ENCODE measurements at places on chromosomes 11 and 22.

- no peak for DNase-seq
Measured at GRCh38 chr22:21020802-21021429, 6.0 kb downstream of the P2RX6 start.

- no peak for DNase-seq
Measured at GRCh38 chr11:1814691-1815090, 20.1 kb upstream of the SYT8 start.

DNA sequence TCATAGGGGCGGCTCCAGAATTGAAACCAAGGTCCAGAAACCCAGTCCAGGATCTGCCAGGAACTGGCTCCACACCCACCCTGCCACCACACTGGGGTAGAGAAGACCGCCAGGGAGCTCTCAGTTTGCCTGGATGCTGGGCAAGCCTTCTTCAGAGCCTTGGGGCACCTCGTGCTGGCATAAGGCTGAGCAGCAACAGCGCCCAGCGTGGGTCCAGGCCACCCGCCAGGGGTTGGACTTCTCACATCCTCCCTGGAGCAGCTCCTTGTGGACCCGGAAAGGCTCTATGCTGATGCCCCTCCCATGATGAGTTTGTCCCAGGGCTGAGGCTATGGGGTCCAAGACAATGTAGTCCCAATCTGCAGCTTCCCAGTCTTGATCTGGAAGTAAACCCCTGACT lies 29.7 kb downstream of the ALX4 start:
- no peak for DNase-seq

GRCh38 chr22:47434336-47435203 lies 672.1 kb downstream of the TBC1D22A start:
- DNase-seq = no peak

GRCh38 chr11:109865548-109866186 lies 227.5 kb upstream of the ZC3H12C start:
- no peak for DNase-seq

GRCh38 chr11:75328426-75329277 lies 22.8 kb downstream of the ARRB1 start:
- no peak for DNase-seq

DNA sequence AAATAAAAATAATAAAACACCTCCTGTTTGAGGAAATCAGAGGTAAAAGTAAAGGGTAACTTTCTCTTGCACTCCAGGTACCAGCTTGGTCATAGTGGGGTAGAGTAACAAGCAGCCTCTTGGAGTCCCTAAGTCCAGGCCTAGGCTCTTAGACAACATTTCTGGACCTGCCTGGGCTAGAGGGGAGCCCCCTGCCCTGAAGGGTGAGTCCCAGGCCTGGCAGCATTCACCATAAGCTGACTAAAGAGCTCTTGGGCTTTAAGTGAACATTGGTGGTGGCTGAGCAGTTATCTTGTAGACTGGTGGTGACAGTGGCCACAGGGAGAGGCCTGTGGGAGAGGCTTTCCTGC lies 18.6 kb upstream of the OR56A3 start:
- DNase-seq = no peak

DNA sequence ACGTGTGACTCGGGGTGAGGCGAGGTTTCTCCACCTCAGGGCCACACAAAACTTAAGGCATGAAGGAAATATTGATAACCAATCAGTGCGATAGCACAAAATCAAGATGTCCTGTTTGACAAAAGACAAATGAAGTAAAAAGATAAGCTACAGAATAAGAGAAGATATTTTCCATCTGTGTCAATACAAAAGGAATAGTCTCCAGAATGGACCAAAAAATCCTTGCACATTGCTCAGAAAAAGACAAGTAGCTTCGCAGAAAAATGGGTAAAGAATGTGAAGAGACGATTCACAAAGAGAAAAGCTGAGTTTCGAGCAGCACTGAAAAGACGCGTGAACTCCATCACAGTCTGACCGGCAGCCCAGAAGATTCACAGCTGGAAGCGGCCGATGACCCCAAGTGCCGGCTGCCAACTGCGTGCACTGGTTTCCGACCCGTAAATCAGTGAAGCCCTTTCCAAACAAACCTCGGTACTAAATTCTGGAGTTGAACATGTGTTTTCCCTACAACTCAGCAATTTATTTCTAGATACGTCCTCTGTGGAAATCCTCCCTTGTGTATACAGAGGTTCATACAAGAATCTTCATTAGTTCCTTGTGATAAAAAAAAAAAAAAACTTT lies 308.4 kb downstream of the BRD1 start:
- DNase-seq = no peak

- no peak for DNase-seq
Measured at GRCh38 chr11:27153136-27153535, 112.5 kb downstream of the BBOX1 start.

DNA sequence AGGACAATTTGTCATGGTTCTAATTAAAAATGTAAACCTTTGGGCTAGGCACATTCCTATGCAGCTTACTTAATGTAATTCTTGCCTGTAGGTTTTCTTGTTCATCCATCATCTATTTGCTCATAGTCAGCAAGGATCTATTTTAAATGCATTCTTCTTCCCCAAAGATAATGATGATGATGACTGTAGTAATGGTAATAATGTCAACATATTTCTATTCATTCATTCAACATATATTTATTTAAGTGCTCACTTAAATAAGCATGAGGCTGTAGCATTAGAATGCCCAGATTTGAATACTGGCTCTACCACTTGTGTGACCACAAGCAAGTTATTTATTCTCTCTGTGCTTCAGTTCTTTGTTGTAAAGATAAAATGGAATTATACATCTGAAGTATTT lies 169.6 kb upstream of the SYN3 start:
- no peak for DNase-seq

- DNase-seq = no peak
Measured at GRCh38 chr11:28542561-28542960, 434.4 kb downstream of the METTL15 start.

DNA sequence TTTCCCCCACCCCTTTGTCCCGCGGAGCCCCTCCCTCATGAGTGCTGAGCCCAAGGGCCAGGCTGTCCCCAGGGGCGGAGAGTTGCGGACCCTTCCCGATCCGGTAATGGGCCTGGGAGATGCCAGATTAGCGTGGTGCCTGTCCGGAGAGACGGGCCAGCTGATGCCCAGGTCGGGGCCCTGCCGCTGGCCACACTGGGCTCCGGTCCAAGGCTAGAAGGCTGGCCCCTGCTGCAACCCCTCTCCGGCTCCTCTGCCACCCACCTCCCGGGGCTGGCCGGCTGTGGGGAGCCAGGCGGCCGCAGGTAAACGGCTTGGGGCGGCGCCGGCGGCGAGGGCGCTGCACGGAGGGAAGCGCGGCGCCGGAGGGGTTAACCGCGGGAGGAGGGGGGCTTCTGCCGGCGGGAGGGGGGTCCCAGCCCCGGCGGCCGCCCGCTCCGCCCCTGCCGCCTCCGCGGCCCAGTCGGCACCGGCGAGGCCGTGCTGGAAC lies at the start of gene KCNK4:
Gene KCNK4, plus strand, starts transcription at position 41 of the 490 bp plus-strand sequence. CDS start 1,717 bp downstream, outside the sequence.
- DNase-seq = no peak

DNA sequence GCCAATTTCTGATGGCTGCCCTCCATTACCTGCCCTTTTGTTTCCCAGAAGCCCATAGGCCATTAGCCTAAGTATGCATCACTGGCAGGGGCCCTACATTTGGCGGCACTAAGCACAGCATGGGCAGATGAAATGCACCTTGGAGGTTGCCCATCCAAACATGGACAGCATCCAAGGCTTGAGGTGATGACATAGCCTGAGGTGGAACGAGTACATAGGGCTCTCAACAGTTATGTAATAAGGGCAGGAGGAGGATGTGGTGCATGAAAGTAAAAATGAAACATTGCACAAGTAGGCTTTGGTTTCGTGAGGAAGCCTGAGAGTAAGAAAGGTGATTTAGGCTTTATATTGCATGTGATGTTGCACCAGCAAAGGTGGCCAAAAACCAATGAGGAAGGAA lies 148.1 kb downstream of the FAM76B start:
- no peak for DNase-seq

DNA sequence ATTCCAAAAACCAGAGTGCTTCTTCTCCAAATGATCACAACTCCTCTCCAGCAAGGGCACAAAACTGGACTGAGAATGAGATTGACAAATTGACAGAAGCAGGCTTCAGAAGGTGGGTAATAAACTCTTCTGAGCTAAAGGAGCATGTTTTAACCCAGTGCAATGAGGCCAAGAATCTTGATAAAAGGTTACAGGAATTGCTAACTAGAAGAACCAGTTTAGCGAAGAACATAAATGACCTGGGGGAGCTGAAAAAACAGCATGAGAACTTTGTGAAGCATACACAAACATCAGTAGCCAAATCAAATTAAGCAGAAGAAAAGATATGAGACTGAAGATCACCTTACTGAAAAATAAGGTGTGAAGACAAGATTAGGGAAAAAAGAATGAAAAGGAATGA lies 15.5 kb downstream of the OR52M1 start:
- no peak for DNase-seq

- no peak for DNase-seq
Measured at GRCh38 chr22:28774378-28774777, 1.9 kb downstream of the CCDC117 start.

GRCh38 chr11:114263513-114264170 lies 32.6 kb upstream of the NNMT start:
- DNase-seq = no peak

GRCh38 chr11:34696862-34697261 lies 76.0 kb downstream of the EHF start:
- no peak for DNase-seq

- DNase-seq = no peak
Measured at GRCh38 chr11:63537293-63538101, 889 bp downstream of the PLAAT4 start.

- no peak for DNase-seq
Measured at GRCh38 chr11:16784666-16785065, 46.2 kb downstream of the C11orf58 start.

DNA sequence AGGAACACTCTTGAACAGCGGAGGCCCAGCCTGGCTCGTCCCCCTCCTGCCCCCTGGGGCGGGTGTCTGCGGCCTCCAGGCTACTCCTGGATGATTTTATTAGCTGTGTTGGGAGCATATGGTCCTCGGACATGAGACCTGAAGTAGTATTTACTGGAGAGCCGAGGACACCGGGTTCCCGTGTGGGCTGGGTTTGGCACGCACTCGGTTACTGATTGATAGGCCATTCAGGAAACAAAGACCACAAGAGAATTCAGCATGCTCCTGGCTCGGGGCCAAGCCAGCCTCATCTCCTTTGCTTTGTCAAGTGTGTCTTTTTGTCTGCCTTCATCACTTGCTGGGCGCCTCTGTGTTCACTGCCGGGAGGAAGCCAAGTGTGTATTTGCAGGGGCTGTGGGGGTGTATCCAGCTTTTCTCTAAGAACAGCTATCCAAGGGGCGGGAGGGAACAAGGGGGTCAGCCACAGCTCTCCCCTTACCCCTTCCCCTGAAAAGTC lies 9.7 kb downstream of the FXYD2 start:
- no peak for DNase-seq

GRCh38 chr11:118219732-118220131 lies 5.1 kb downstream of the JAML start:
- no peak for DNase-seq

- no peak for DNase-seq
Measured at GRCh38 chr22:31177420-31178162, 17.6 kb downstream of the RNF185 start.

DNA sequence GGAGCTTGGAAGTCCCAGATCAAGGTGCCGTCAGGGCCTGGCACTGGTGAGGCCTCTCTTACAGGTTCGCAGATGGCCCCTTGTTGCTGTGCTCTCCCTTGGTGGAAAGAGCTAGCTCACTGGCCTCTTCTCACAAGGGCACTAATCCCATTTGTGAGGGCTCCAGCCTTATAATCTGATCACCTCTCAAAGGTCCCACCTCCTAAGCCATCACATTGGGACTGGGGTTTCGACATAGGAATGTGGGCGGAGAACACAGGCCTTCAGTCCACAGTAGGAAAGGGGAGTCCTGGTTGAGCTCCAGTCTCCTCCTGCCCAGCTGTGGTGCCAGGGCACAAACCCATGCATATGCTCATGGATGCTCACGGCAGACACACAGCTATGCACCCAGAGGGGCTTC lies 14.0 kb upstream of the LRRC32 start:
- DNase-seq = no peak

DNA sequence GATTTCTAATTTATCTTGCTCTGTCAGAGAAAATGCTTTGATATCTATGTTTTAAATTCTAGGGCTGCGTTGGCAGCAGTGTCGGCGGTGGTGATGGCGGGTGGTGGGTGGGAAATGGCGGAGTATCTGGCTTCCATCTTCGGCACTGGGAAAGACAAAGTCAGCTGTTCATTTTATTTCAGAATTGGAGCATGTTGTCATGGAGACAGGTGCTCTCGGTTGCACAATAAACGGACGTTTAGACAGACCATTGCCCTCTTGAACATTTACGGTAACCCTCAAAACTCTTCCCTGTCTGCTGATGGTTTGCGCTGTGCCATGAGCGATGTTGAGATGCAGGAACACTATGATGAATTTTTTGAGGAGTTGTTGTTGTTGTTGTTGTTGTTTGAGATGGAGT lies 36.1 kb upstream of the PHOX2A start:
- DNase-seq = no peak

DNA sequence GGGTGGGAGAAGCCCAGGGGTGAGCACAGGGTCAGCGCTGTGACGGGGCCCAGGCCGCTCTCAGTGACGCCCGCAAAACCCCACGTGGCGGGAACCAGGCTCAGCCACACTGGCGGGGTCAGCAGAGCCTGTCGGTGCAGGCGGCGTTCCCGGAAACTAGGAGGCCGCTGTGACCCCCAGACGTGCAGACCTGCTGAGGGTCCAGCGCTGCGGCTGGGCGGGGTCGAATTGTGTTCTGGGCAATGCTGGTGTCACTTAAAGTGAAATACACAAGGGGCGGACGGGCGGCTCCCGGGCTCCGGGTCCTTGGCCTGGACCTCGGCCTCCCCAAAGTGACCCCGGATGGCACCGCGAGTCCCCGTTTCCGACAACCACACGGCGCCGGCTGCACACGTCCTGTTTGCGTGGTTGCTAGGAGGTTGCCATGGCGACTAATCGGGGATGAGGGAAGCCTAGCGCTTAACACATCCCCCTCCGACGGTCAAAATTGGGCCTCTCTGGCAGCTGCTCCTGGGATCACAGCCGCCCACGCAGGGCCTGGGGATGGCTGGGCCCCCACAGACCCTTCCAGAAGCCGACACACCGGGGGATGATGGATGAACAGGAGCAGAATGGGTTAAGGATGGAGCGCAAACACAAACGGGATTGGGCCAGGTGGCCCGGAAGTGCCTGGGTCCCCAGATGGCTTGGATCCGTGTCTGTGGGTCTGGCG lies 81.7 kb upstream of the PRR5 start:
- no peak for DNase-seq

DNA sequence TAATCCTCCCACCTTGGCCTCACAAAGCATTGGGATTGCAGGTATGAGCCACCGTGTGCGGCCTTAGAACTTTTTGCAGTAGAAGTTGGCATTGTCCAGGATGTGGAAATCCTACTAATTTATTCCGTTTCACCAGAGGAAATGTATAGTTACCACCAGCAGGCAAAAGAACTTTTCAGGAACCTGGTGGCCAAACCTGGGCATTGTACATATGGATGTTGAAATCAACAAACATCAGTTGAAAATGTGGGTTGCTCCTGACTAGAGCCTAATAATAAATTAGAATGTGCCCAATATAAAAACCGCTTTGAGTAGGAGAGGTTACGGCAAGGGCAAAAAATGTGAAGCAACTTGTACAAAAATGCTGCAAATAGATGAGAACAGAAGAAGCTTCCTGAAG lies 40.7 kb upstream of the XBP1 start:
- DNase-seq = no peak

- no peak for DNase-seq
Measured at GRCh38 chr11:73158356-73159051, 16.4 kb upstream of the FCHSD2 start.

GRCh38 chr11:36326524-36327419 lies 30.7 kb downstream of the PRR5L start:
- DNase-seq = no peak

- DNase-seq = no peak
Measured at GRCh38 chr11:122882189-122882856, at the start of gene JHY. TSS of gene JHY (plus strand) at chr11:122882759. CDS start at chr11:122885850, 3,091 bp downstream.

- no peak for DNase-seq
Measured at GRCh38 chr22:41171996-41172395, 33.1 kb upstream of the L3MBTL2 start.

All from pulmonary artery endothelial cell (primary cell).